Karpas-422 (cell line): ENCODE measurements at places on chromosomes 2 and 18.

GRCh38 chr2:147851244-147851930 is 6.6 kb downstream of the ACVR2A start:
- DNase-seq, result no peak

DNA sequence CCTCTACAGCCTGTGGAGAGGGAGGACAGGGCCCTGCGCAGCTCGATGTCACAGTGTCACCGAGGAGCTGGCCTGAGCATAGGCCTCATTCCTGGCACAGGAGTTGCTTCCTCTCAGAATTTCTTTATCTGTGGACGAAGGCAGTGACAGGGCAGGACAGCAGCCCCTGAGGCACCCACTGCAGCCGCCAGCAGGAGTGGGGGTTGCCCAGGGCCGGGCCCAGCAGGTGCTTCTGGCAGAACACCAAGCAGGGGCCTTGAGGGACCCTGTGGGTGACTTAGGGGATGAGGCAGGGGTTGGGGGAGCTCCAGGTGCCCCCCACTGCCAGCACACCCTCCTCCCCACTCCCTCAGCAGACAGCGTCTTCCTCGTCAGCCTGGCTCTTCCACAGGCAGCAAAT is 290.0 kb downstream of the PHLPP1 start:
- DNase-seq, result no peak

- DNase-seq, result no peak
Observed at GRCh38 chr2:134713176-134713575, 5.6 kb downstream of the TMEM163 start.

DNA sequence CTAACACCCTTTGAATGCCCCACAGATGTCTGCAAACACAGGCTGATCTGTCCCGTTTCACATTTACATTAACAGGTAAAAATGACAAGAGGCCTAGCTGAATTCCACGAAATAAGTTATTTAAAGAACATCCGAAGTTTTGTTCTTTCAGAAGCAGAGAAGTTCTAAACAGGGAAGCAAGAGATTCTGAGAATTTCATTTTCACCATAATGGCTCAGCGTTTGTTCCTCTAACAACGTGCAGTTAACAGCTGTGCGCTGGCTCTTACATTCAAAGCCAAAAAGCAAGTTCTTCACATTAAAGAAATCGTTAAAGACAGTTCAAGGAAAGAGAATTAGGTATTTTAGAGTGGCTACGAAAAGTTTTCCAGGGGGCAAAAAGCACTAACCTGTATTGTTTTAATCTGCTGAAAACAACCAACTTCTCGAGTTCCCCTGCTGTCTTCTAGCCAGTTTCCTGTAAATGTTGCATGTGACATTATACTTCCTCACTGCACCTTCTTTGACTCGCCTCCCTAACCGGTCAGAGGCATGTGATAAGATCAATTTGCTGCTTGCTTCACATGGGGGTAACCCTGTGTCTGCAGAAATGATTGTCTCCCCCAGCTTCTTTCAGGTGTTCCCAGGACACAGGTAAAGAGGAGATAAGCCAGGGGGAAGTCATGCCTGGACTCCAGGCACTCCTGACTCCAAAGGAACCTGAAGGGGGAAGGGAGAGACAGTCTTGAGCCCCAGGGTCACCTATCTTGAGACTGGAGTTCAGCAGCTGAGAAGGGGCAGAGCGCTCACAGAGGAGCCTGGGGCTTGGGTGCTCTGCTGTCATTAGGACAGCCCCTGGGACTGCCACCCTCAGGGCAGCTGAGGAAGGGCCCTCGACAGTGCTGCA is 36.8 kb upstream of the WIPF1 start:
- DNase-seq, result peak; percentile 83

- no peak for DNase-seq
Observed at GRCh38 chr2:62321380-62322289, 125.7 kb downstream of the B3GNT2 start.

DNA sequence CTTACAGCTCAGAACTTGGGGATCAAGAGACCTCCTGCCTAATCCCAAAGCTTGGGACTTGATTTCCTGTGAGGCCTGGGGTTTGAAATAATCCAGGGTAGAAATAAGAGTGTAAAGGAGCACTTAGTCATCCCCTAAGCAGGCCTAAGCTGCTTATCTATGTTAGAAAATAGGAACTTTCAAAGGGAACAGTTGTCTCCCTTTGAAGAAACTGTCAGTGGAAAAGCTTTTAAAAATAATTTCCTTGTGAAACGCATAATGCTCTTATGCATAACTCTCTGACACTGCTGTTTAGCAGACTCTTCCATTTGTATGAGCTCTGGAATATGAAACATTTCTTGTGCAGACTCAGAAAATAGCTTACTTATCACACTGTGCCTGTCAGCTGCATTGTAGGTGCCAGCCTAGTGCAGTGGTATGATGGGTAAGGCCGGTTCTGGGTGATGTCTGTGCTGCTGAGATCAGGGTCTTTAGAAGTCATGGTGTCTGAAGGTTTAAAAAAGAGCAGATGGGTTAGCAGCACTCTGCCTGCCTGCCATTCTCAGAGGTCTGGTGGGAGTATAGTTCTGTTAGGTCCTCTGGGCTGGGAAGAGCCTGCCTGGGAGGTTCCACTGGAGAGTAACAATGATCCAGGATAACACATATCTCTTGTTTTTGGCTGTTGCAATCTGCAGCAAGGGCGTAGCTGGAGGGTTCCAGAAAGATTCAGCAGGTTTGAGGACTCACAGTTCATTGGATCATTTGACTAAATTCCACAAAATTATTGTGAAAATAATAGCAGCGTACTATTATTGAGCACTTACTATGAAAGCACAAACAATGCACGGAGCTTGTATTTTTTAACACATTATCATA is 283.2 kb upstream of the MEX3C start:
- no peak for DNase-seq

DNA sequence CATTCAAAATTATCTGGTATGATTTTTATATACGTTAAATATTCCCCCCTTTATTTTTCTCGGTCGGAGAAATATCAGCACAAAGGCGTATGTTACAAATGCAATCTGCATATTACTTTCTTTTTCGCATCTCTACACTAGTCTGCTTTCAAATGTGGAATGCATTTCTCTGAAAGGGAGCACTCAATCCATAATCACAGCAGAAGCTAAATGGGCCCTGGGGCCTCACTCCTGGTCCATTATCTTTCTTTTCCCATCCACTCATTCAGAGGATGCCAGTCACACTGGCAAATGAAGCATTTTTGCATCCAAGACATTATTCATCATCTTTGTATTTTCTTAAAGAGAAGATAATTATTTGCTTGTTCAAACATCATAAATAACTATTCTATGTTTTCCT is 295.2 kb upstream of the LRP1B start:
- no peak for DNase-seq

- DNase-seq, result no peak
Observed at GRCh38 chr2:181235683-181236459, 221.3 kb upstream of the ITGA4 start.

- peak; percentile 87 for DNase-seq
Observed at GRCh38 chr18:12839057-12839525, 44.9 kb downstream of the PTPN2 start.

DNA sequence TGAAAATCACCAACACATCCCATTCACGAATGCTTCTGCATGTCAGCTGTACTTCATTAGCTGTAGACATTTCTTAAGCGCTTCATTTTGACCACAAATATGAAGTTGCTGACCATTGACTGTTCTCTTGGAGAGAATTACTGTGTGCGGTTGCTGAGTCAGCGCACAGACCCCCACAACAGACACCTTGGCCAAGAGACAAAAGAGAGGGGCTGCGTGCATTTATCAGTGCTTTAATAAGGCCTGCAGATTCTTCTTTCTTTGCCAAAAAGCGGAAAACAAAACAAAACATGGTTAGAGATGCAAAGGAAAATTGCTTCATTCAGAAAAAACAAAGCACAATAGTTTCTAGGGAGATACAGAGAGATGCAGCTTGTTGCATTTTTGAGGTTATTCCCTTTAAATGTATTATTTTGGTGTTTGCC is 174.7 kb downstream of the ACKR3 start:
- DNase-seq, result no peak

GRCh38 chr2:99743146-99743545 is 253.3 kb upstream of the REV1 start:
- no peak for DNase-seq

DNA sequence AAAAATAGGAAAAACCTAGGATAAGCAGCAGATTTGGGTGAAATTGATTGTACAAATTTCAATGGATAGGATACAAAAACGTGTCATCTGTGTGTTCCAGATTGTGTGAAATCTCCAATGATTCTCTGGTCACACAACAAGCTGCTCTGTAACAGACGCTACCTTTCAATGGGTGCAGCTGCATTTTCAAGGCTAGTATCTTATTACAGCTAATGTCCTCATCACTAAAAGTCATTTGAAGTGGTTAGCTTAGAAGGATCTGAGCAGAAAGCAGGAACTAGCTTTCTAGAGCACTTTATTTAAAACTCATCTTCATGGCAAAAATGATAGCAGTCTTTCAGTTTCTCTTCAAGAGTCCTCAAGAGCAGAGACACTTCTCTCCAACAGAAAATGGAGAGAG is 364.6 kb downstream of the LRP1B start:
- DNase-seq, result no peak

- DNase-seq, result no peak
Observed at GRCh38 chr2:9380702-9381628, 42.4 kb downstream of the ITGB1BP1 start.

DNA sequence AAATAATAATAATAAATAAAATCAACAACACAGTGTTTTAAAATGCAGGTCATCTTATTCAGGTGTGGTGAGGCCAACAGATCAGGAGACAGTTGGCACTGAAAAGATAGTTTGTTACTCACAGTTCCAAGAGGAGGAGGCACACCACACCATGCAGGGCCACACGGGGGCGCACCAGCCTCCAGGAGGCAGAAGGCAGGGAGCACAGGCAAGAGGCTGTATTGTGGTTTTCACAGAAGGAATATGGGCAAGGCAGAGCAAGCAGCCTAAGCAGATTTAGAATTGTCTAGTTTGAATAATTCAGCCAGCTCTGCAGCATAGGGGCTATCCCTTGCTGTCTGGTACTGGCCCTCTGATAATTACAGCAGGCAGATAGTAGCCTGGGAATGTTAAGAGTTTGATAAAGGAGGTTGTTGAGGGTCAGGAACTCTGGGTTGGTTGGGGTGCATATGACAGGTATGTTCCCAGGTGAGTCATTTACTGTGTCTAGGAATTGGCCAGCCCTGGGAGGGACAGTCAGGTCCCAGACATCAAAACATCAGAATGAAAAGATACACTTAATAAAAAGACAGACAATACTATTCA is 31.3 kb downstream of the KIAA2012 start:
- DNase-seq, result peak; percentile 90

- no peak for DNase-seq
Observed at GRCh38 chr2:46801731-46802664, 113.6 kb downstream of the MCFD2 start.

- DNase-seq, result no peak
Observed at GRCh38 chr2:174985614-174986013, 19.6 kb downstream of the CHN1 start.

GRCh38 chr2:11589316-11589940 is 55.6 kb downstream of the GREB1 start:
- peak; percentile 68 for DNase-seq

DNA sequence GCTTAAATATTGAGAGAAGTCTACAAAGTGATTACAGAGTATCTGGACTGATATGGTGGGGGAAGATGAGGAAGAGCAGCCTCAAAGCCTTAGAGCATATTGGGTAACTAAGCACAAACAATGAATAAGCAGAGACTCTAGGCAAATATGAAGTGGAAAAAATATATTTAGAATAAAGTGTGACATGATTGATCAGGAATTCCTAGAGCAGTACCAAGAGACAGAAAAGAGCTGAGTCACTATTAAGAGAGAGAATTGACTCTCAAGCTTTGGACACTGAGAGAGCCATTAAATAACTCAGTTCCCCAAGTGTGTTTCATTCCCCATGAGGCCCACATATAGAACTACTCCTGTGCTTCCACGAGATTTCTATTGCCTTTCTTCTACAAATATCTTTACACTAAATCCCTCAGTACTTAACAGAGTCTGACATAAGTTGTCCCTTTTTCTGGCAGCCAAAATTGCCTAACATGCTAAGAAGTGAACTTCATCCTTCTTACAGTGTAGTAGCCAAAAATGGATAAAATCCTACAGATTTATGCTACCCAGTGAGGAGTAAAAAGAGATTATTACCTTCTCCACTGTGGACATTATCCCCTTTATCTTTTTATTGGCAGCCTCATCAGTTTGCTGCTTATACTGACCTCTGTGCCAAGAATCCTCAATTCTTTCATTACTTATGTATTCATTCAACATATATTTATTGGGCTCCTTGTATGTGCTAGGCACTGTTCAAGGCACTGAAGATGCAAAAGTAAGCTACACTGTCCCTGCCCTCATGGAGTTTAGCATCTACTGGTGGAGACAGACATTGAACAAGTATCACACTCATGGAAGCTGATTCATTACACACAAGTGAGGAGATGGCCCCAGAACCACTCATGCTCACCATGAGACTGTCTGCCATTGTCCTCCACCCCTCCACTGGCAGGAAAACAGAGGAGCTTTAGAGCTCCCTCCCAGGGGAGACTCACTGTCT is 45.4 kb downstream of the SLC40A1 start:
- DNase-seq, result no peak

GRCh38 chr2:142877216-142877838 is at the start of gene KYNU:
Gene KYNU (plus strand): TSS chr2:142877664. CDS start chr2:142885368, 7,704 bp downstream.
- peak; percentile 65 for DNase-seq

- no peak for DNase-seq
Observed at GRCh38 chr2:17713291-17713690, 40.3 kb downstream of the SMC6 start.

GRCh38 chr18:13616525-13617035 is 109.8 kb downstream of the FAM210A start:
- DNase-seq, result peak; percentile 73

GRCh38 chr2:38315707-38316333 is 61.3 kb downstream of the ATL2 start:
- peak; percentile 76 for DNase-seq

- DNase-seq, result no peak
Observed at GRCh38 chr2:76274676-76275075, 564.0 kb upstream of the GCFC2 start.

DNA sequence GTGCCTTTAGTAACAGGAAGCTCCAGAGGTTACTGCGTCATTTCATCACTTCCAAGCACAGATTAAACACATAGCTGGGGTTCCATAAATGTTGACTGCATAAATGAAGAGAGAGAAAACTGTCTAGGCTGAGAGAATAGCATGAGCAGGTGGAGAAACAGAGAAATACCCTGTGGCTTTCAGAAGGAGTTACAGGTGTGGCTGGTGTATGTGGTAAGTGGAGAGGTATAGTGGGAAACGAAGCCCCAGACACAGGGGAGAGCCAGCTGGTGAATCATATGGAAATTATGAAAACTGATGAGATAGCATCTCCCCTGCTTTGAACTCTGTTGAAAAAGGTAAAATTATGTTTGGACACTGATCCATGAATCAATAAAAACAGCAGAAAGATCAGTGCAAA is 807.4 kb upstream of the POU3F3 start:
- DNase-seq, result no peak

- DNase-seq, result no peak
Observed at GRCh38 chr2:189834059-189834458, 49.8 kb downstream of the PMS1 start.

- no peak for DNase-seq
Observed at GRCh38 chr2:46142546-46143428, 154.4 kb upstream of the EPAS1 start.

GRCh38 chr18:8960740-8961657 is 141.5 kb upstream of the NDUFV2 start:
- no peak for DNase-seq

GRCh38 chr2:105406221-105406620 is 7.4 kb upstream of the FHL2 start:
- no peak for DNase-seq
